Fibroblast of gingiva (primary cell): ENCODE measurements at places on chromosomes 2 and 18.

DNA sequence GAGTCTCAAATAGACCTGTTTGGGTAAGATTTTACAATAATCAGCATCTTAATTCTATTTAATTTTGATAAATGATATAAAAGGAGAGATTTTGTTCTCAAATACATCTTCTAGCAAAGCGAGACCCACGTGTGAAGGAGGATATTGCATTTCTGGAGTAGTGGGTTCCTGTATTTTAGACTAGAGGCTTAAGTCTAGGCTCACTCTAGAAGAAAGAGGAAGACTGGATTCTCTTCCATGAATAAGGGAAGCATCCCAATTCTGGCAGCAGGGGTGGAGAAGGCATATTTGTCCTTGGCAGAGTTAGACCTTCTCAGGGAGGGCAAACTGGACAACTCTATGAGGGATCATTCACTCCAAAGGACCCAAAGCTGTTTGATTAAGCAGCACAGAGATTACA lies 11.3 kb upstream of the FAM228A start:
- DNase-seq = no peak

GRCh38 chr2:11842336-11842735 lies 95.9 kb downstream of the LPIN1 start:
- DNase-seq = no peak

GRCh38 chr18:80044072-80044471 lies 9.8 kb downstream of the RBFA start:
- no peak for DNase-seq

- DNase-seq = peak; percentile 35
Observed at GRCh38 chr18:43587538-43588153, 310.4 kb upstream of the SYT4 start.

DNA sequence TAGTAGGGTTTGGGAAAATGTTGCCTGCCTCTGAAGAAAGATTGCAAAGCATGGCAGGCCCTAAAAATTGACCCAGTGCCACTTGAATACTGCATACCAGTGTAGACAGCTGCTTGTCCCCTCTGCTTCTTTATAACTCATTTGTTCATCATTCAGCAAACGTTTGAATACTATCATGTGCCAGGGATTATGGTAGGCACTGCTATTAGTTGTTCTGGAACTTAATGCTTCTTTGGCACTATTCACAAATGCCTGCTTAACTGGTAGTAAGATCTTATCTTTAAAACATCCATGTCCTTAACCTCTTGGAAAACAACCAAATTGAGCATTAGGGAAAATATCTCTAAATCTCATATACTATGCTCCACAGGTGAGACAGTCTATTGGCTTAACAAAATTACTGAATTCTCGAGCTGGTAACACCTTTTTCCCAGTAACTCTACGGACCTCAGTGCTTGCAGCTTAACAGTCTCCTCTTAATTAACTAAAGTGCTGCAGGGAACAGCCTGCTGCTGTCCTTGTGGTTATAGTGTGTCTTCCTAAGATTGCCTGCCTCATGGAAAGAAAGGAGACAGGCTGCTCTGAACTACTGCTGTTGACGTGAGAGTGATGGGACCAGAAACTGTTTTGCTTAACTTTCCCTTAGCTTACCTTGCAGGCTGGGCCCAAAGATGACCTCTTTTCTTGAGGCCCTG lies 93.2 kb downstream of the MIB1 start:
- DNase-seq = no peak

DNA sequence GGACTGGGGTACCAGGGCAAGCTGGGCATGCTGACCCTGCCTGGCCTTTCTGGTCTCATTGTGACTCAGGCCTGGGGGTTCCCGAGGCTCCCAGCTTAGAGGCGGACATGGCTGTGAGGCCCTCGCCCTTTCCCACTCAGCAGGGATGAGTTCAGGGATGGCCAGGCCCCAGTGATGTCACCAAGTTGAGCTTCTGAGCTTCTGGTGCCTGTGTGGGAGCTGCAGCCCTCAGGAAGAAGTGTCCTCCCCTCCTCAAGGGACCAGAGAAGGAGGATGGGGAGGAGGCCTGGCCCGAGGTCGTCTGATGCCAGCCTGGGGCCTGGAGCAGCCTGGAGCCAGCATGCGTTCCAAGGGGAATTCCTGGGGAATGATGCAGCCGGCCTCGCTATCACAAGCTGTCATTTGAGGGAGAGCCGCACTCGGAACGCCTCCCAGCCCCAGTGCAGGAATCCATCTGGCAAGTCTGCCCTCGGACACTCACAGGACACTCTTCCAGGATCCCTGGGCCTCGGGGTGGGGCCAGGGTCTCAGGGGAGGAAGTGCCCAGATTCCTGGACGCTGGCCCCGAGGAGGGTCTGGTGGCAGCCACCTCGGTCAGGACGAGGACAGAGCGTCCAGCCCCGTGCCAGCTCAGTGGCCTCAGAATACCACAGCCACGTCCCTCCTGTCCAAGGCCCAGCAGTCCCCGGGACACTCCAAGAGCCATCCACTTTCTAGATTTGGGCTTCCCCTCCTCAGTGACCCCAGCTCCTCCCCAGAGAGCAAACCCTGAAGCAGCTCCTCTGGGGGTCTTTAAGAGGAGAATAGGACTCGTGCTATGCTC lies 61.2 kb upstream of the GPC1 start:
- peak; percentile 92 for DNase-seq

- peak; percentile 77 for DNase-seq
Observed at GRCh38 chr2:69306822-69307578, 80.0 kb downstream of the GFPT1 start.

- DNase-seq = no peak
Observed at GRCh38 chr18:986051-986450, 81.4 kb downstream of the ADCYAP1 start.

DNA sequence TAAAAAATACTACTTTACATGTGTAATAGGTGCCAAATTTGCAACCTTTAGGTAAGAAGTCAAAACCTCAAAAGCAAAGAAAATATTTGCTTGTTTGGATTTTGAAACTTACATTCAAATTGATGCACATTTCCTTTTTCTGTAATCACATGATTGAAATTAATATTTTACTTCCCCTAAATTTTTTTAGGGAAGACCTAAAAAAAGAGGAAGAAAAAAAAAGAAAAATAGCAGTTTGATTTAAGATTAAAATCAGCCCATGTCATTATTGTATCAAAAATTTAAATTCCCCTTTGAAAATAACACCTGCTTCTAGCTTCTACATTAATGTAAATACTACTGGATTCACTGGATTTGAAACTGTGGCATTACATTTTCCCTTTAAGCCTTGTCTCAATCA lies 68.2 kb upstream of the STON1 start:
- DNase-seq = no peak

GRCh38 chr2:182444170-182444569 lies 17.3 kb upstream of the PDE1A start:
- no peak for DNase-seq

GRCh38 chr2:96143848-96144480 lies 1.3 kb downstream of the DUSP2 start:
- no peak for DNase-seq

DNA sequence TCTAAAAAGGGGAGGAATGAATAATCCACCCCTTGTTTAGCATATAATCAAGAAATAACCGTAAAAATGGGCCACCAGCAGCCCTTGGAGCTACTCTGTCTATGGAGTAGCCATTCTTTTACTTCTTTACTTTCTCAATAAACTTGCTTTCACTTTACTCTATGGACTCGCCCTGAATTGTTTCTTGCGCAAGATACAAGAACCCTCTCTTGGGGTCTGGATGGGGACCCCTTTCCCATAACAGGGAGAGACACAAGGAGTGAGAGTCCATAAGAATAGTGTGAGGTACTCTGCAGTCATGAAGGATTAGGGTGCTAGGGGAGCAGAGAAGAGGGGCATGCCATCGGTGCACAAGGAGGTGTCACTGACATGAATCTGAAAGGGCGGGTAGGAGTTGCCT lies 159.2 kb upstream of the PGAP1 start:
- DNase-seq = no peak

- no peak for DNase-seq
Observed at GRCh38 chr2:216189410-216189809, 80.3 kb downstream of the XRCC5 start.

DNA sequence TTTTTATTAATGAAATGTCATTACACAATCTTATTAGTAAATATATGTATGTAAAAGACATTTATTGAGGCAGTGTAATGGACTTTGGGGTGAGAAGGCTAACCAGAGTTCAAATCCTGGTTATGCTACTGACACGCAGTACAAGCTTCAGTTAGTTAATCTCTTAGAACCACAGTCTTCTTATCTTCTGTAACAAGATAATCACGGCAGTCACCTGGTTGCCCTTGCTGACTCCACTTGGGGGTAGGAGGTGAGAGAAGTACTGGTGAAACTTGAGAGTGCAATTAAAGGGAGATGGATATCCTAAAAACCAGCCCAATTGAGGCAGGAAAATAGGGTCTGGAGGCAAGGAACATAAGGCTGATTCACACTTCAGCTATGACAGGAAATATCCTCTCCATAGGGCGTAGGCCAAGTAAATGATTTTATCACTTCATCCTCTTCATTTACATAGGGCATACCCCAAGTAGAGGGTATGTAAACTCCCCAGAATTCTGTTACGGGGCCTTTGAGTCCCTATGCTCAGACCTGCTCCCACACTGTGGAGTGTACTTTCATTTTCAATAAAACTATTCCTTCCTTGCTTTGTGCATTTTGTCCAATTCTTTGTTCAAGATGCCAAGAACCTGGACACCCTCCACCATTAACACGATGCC lies 21.3 kb downstream of the SKA1 start:
- DNase-seq = no peak

DNA sequence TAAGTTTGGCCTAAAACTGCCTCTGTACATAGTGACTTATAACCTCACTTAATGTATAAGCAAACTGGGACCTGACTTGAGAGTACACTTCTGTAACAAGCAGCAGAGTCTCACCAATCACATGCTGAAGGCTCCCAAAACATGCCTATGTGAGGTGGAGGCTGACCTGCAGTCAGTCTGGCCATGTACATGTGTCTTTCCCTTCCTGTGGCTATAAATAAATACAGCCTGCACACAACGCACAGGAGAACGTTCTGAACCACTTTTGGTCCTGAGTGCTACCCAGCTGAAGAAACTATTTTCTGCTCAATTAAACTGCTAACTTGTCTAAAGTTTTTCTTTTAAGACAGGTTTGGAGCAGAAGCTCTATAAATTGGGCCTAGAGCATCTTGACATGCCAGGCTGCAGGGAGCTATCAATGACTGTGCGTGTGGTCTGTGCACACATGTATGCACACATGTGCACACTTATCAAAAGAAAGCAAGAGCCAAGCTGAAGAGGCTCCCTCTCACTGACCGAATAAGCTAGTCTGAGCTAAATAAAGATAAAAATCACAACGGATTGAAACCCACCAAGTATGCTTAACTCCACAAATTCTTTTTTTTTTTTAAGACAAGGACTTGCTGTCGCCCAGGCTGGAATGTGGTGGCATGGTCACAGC lies 15.0 kb downstream of the RNASEH1 start:
- DNase-seq = no peak
